Non-pigmented ciliary epithelial cell (primary cell): ENCODE measurements at places on chromosomes 3 and 15.

GRCh38 chr3:136802481-136802996 is 16.4 kb upstream of the SLC35G2 start:
- no peak for DNase-seq

DNA sequence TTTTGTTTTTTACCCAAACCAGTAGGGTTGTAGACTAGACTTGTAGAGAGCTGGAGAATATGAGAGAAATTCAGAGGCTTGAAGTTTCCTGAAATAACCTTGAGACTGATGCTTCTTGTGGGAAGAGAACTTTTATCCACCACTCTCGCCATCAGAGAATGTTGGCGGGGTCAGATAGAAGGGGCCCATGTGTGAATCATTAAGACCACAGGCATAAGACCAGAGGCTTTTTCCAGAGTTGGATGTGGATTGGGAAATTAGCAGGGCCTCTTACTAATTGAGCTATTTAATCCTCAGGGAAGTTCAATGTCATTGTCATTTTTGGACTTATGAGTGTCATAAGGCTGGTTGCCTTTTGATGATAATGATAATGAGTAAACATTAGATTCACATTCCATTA is 246.9 kb upstream of the THRB start:
- DNase-seq, result no peak

- no peak for DNase-seq
Observed at GRCh38 chr3:53150247-53151085, 10.5 kb upstream of the PRKCD start.

DNA sequence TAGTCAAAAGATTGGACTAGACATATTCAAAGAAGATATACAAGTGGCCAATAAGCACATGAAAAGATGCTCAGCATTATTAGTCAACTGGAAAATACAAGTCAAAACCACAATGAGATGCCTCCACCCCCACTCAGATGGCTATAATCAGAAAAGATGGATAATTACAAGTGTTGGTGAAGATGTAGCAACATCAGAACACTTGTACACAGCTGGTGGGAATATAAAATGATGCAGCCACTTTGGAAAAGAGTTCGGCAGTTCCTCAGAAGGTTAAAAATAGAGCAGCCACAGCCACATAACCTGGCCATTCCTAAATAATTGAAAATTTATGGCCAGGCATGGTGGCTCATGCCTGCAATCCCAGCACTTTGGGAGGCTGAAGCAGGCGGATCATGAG is 38.4 kb downstream of the HEG1 start:
- DNase-seq, result no peak

DNA sequence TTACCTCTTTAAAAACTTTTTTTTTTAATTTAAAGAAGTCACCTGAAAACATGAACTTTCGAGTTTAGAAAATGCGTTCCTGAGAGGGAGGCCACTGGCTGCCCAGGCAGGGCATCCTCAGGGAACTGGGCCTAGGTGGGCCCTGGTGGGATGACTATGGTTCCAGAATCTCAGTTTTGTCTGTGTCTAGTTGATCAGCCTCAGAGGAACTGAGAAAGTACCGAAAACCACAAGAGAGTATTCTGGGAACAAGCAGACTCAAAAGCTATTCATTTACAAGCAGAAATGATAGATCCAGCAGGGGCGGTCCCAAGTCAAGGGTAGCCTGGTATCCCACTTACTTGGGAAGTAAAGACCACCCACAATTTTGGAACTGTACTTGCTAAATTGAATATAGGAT is 10.5 kb downstream of the WWTR1 start:
- DNase-seq, result no peak

DNA sequence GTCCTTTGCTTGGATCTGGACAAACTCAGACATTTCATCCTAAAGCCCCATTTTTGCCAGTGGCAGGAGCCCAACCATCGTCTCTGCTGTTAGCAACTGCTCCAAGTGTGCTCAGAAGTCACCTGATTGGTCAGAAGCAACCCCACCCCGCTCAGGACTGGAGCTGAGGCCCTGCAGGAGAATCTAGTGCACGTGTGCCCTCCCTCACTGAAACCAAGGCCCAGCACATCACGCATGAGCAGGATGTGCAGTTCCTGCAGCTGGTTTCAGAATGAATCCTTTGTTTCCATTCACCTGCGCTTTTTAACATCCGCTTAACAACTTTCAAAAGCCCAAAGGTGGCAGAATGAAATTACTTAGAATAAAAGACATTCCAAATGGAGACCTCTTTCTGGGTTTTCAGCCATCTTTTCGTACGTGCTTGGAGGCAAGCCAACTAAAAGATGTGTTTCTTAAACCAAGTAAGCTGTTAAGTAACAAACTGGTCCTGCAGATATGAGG is 81.2 kb downstream of the SRGAP3 start:
- DNase-seq, result no peak

DNA sequence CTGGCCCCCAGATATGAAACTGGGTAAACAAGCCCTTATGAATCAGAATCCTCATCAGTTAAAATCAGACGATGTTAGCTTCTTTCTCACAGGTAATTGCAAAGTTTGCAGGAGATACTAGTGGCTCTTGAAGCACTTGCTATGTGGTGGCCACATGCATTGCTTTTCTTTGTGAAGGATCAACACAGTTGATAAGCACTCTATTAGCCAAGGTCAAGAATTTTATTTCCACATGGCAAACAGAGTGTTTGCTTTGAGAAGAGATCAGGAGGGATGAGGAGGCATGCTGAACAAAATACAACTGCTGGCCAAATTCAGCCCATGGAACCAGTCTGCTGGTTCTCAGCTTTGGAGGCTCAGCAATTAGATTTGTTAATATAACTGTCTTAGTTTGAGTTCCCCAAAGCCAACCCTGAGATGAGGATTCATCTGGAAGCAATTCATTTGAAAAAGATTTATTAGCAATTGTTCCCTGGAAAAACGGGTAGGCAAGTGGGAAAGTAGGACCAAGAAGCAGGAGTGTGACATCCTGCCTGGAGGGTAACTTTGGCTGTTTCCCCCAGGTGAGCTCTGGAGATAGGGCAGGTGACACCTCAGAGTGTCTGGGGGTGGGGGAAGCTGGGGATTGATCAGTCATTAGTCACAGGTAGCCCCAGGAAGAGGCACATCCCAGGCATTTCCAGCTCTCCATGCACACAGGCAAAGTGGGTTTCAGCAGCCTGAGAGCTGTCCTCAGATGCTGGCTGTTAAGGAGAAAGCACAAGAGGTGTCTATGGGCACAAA is 180.3 kb downstream of the ABHD5 start:
- no peak for DNase-seq

DNA sequence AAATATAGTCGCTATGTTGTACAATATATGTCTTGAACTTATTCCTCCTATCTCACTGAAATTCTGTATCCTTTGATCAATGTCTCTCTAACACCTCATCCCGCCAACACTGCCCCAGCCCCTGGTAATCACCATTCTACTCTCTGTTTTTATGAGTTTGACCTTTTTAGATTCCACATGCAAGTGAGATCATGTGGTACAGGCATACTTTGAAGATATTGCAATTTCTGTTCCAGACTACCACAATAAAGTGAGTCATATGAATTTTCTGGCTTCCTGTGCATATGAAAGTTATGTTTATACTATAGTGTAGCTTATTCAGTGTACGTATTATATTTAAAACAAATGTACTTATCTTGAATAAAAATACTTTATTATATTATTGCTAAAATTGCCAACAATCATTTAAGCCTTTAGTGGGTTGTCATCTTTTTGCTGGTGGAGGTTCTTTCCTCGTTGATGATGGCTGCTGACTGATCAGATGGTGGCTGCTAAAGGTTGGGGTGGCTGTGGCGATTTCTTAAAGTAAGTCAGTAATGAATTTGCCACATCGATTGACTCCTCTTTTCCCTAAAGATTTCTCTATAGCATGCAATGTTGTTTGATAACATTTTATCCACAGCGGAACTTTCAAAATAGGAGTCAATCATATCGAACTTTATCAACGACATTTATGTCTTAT is 257.2 kb downstream of the NFKBIZ start:
- DNase-seq, result peak; percentile 44

GRCh38 chr15:60095711-60096110 is 91.6 kb downstream of the FOXB1 start:
- DNase-seq, result peak; percentile 51

GRCh38 chr3:41265011-41265545 is 65.8 kb downstream of the CTNNB1 start:
- DNase-seq, result no peak

GRCh38 chr3:174958671-174959328 is 99.7 kb downstream of the NAALADL2 start:
- no peak for DNase-seq

DNA sequence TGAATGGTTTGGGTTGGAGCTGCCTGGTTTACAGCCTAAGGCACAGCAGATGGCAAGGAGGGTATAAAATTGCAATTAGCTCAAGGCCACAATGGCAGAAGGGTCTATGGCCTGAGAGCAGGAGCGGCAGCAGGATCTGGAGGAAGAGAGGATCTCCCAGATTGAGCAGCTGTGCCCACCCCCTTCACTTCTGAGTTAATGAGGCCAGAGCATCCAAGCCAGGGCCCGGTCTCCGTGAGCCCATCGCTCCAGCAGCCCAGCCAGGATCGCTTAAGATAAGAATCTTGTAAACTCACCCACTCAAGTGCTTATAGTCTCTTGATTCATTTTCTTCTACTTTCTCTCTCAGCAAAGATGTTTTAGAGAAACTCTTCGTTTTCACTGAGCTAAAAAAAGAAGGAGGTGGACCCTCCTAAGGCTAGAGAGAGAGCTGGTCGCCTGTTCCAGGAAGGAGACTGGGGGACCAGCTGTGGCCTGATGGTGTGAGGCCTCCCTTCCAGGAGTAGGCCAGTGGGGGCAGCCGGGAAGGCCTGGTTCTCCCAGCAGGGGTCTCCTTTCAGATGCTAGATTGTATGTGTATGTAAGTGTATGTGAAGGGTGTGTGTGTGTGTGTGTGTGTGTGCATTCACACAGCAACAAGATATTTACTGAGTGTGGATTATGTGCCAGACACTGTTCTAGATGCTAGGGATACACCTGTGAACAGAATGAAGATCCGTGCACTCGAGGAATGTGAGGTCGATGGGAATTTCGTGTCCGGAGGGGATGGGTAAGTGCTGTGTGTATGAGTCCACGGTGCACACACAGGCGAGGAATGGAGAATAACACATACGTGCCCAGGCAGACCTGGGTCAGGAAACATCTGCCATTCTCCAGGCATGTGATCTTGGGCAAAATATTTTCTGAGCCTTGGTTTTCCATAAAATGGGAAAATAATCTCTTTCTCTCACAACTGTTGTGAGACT is 18.6 kb downstream of the MAGEF1 start:
- DNase-seq, result no peak

GRCh38 chr15:62506217-62506805 is 341.2 kb upstream of the C2CD4B start:
- no peak for DNase-seq

DNA sequence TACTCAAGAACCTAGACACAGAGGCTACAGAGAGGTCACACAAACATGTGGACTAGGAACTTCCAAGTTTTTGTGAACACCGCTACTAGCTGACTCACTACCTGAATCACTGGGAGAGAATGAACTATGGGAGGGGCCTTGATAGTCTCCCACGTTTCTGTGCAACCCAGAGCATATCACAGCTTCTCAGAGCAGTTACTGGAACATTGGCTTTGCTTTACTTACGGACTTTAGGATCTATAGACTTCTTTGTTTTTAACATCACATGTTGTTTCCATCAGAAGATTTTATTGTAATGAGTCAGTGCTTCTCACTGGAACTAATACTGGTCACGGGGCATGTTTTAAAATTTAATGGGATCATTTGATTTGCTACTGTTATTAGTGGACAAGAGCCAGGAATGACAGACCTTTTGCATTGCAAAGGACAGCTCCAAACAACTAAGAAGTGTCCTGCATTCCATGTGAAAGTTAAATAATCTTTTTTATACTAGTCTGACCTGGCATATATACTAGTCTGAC is 35.6 kb downstream of the RTP4 start:
- DNase-seq, result peak; percentile 97

DNA sequence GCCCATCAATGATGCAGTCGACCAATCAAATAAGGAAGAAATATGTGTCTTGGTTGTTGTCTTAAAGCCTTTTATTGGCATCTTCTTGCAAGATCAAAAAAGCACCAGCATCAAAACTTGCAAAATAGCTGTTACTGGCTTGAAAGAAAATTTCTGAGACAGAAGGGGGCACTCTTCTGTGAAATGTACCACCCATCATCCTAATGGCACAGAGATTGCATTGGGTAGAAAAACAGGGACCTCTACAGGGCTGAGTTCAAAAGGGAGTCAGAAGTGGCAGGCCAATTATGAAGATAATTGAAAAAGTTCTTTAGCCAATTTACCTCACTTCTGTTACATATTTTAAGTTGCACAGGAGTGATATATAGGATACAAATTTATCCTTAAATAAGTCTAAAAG is 122.3 kb upstream of the GPR149 start:
- DNase-seq, result no peak

DNA sequence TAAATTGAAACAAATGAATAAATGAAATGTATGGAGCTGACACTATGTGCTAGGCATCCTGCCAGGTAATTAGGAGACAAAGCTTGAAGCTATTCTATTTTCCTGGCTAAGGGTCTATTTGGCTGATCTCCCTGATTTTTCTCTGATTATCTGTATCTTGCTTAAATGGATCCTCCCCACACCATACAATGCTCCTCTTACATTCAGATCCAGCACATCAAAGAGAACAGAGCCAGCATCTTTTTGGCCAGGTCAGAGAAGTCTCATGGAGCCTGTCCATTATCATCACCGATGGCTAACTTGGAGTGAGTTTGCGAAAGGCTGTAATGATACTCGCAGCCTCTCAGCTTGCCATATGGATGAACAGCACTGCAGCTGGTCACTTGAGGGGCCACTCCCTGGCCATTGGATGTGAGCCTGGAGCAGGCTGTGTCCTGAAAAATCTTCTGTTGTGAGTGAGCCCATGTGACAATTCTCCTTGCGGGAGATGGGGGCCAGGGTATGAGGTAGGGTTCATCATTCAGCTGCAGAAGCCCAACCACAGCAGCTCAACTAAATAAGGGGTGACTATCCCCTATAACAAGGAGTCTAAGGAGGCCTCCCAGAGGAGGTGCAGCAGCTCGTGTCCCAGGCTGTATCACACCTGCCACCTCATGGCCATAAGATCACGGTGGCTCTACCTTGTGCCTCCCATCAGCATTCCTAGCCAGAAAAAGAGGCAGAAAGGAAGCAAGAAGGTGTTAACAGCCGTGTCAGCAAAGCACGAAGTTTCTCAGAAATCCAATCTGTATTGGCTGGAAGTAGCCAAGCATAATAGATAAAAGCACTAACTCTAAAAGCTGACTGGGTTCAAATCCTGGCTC is 69.3 kb upstream of the ST8SIA2 start:
- no peak for DNase-seq

DNA sequence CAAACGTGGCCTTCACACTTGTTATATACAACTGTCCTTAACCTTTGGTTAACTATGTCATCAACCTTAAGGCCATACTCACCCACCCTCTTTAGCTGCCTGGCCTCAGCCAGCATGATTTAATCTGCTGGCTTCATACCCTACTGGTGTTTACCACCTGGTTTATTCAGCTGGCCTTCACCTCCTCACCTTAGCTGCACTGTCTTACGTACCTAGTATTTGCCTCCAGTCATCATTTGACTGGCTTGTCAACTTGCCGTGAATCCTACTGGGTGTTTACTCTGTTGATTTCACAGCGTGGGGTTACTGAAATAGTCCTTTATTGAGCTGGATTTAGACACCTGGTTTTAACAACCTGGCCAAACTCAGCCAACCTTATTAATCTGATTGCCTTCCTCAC is 102.8 kb downstream of the IL12A start:
- no peak for DNase-seq

- DNase-seq, result peak; percentile 92
Observed at GRCh38 chr15:35308802-35309201, 223.7 kb upstream of the NANOGP8 start.
